ENCODE measurements at places on chromosomes 12 and 14. TPM values are rescaled to one million over a fixed set of nuclear protein-coding genes. Genes with fewer than 3 reads are reported as not detected.

GRCh38 chr12:113381220-113381619, 22.5 kb downstream of the SDS start:
- DNase-seq: no peak

DNA sequence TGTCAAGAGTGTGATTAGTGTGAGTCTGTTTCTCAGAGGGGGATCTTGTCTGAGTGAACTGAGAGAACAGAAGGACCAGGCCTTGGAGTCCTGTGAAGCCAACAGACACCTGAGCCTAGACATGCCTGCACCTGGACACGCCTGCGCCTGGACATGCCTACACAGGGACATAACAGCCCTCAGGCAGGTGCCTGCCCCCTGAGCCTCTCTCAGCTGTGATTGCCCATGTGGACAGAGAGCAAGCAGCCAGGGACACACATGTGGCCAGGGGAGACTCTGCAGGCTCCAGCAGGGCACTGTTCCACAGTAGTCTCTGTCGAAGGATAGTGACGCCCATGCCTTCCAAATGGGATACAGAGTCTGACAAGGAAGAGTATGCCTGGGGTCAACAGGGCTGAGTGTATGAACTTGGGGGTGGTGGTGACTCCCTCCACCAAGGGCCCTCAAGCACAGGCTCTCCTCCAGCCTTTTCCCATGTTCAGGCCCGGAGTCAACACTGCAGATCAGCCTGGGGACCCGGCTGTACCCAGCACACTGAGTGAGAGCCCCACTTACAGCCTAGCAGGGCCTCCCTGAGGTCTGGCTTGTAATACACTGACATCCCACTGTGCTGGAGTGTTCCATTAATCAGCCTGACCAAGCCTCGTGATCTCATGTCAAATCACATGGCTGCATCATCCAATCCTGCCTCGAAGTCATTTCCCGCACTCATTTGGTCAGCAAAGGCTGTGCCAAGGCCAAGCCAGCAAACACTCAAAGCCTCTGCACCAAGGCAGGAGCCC, 173.0 kb downstream of the CALM1 start:
- DNase-seq: no peak

DNA sequence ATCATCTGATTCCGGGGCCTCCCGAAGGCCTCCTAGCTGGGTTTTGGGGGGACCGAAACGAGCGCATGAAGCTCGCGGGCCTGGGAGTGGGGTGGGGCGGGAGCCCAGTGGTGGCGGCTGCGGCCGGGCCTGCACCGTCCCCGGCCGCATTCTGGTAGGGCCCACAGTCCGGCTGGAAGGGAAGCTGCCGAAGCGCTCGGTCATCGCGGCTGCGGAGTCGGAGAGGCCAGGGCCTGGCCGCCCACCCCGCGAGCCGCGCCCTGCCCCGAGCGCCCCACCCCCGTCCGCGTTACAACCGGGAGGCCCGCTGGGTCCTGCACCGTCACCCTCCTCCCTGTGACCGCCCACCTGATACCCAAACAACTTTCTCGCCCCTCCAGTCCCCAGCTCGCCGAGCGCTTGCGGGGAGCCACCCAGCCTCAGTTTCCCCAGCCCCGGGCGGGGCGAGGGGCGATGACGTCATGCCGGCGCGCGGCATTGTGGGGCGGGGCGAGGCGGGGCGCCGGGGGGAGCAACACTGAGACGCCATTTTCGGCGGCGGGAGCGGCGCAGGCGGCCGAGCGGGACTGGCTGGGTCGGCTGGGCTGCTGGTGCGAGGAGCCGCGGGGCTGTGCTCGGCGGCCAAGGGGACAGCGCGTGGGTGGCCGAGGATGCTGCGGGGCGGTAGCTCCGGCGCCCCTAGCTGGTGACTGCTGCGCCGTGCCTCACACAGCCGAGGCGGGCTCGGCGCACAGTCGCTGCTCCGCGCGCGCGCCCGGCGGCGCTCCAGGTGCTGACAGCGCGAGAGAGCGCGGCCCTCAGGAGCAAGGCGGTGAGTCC, at the start of gene KLC1:
Gene KLC1 (plus strand): TSS at position 528 of the 819 bp plus-strand sequence. CDS start 25,354 bp downstream, outside the sequence.
- peak; percentile 95 for DNase-seq

- DNase-seq: peak; percentile 82
Measured at GRCh38 chr12:111597831-111598636, 1.1 kb downstream of the ATXN2 start.

- no peak for DNase-seq
Measured at GRCh38 chr12:64931321-64931720, 106.9 kb downstream of the TBC1D30 start.

GRCh38 chr14:63155511-63156185, 48.6 kb upstream of the RHOJ start:
- no peak for DNase-seq

LRTM2 gene
- polyA plus RNA-seq: not detected

Measured in kidney (tissue), 22 donors.